ENCODE measurements at places on chromosomes 6 and 20.

DNA sequence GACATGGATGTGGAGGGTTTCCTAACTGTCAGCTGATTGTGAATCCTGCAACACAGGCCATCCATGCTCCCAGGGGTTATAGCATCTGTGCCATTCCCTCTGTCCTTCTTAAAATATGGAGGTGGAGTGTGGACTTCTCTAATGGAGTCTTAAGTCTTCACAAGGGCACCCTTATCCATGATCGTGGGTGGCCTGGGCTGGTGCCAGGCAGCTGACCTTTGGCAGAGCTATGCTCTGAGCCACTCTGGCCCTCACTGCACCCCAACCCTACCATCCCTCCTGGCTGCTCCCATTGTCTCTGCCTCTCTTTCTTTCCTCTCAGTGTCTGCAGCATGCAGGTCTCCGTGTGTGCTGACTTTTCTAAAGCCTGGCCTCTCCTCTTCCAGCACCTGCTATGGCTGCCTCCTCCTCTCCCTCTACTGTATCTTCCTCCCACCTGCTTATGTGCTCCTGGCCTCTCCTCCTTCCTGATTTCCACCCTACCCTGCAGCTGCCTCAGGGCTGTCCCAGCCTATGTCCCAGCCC is 11.2 kb upstream of the PCMTD2 start:
- DNase-seq = peak; percentile 4

- no peak for DNase-seq
These were observed 4.5 kb upstream of the FAM110A start for GRCh38 chr20:828987-829386.

- no peak for DNase-seq
These were observed 257.1 kb downstream of the SAMD5 start for GRCh38 chr6:147765541-147765940.

DNA sequence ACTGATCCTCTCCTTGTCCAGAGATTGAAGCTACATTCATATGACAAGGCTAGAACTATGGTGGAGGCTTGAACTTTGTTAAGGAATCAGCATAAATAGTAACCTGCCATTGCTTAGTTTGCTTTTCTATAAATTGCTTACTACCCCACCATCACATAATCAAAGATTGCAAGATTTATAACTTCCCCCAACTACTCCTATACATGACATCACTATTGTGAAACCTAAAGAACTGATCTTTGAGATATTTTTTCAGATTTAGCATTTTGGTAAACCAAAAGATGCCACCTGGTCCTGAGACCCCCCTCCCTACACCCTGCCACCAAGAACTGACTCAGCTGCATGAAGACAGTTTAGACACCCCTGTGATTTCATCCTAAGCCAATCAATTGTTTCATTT is 385.3 kb downstream of the CDC5L start:
- no peak for DNase-seq

GRCh38 chr6:157812425-157813171 is 10.4 kb upstream of the SNX9 start:
- no peak for DNase-seq

DNA sequence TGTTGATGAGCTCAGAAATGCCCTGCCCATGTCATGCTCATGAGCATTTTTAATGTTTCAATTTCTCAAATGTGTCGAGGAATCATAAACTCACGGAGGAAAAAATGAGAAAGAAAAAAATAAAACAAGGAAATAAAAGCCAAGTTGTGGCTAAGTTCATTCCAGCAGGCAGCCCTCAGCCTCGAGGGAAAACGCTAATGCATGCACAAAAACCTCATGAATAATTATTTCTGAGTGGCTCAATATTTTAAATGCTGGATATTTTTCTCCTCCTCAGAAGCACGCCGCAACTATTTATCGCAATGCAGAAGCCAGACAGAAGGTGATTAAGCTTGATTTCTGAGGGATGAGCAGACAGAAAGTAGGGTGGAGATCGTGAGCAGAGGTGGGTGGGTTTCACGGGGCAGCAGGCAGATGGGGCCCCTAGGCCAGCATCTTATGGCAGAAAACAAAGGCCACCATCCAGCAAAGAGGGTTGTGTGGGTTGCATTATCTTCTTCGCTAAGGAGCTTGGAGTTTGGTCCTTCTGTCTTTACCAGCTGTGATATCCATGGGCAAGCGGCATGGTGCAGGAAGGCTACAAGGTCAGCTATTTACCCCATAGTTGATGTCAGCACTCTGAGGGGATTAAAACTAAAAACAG is 151.5 kb upstream of the LRFN2 start:
- DNase-seq = no peak

GRCh38 chr20:40617594-40617993 is 71.4 kb downstream of the MAFB start:
- DNase-seq = no peak

DNA sequence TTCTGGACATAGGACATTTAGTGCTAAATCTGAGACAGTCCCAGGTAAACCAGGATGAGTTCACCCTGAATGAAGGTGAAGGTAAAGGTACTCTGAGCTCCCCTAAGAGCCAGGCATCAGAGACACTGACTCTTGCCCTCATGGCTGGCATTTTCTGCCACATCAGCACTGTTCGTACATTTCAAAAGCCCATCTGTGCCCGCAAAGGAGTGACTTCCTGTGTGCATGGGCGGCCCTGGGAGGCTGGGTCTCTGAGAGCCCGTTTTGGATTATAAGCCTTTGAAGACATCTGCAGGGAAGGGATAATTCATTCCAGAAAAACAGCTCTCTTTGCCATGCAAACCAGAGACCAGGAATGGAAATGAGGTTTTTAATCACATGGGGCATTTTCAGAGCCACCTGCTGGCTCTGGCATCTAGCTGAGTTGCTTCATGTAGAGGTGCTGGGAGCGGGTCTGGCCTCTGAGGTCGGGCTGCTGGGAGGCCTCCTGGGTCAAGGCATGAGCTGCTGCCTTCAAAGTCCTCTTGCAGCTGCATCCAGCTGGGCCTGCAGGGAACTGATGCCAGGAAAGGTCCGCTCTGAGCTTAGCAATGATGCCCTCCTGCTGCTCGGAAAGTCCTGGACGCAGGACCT is 348.3 kb downstream of the DHX35 start:
- no peak for DNase-seq

- DNase-seq = no peak
These were observed 141.0 kb upstream of the NRSN1 start for GRCh38 chr6:23985015-23985414.

DNA sequence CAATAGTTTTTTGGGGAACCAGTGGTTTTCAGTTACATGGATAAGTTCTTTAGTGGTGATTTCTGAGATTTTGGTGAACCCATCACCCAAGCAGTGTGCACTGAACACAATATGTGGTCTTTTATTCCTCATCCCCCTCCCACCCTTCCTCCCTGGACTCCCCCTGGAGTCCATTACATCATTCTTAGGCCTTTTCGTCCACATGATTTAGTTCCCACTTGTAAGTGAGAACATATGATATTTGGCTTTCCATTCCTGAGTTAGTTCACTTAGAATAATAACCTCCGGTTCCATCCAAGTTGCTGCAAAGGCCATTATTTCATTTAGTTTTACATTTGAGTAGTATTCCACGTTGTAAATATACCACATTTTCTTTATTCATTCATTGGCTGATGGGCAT is 28.3 kb downstream of the RPP40 start:
- DNase-seq = no peak

DNA sequence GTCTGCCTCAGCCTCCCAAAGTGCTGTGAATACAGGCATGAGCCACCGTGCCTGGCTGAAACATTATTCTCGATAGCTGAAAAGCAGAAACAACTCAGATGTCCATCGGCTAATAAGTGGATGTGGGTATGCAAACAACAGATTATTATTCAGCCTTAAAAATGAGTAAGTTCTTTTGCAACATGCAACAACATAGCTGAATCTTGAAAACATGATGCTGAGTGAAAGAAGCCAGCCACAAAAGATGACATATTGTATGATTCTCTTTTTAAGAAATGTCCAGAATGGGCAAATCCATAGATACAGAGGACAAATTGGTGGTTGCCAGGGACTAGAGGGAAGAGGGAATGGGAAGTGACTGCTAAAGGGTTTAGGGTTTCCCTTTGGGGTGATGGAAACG is 61.7 kb downstream of the RIOK1 start:
- DNase-seq = no peak

- DNase-seq = no peak
These were observed 13.8 kb downstream of the DDRGK1 start for GRCh38 chr20:3190681-3191111.

Data from femur (tissue), 1 donor.